ENCODE measurements at places on chromosomes 6 and 20.

DNA sequence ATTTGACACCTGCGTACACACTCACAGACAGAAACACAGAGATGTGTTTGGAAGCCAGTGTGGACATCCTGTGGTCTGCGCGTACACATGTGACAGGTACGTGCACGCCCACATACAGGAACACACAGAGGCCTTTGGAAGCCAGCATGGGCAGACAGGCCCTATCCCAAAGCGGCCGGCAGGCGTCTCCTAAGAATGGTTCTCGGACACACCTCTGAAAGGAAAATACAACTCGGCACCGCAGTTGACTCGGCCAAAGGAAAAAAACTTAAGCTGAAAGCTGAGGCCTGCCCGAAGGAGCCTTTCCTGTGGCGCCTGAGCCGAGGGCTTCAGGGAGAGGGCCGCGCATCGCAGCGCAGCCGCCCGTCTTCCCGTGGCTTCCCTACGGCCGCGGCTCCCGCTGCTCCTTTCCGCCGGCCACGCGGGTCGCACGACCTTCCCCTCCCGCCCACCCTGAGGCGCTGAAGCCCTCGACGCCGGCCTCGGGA, 1.4 kb upstream of the CEP43 start:
- DNase-seq: peak; percentile 47

DNA sequence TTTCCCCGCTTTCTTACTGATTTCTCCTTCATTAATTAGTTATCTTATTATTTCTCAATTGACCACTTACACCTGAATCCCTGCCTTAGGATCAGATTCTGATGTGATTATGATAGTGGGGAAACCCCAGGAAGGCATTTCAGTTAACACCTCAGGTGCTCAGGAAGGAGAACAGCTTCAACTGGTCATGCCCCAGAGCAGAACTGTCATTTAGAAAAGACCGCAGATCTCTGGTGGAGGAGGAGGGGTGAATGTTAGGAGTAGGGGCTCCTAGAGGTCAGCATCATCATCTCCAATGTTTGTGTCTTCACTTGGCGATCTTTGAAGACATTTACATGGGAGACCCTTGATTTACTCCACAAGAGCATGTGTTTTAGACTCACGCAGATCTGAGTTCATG, 44.5 kb downstream of the PROKR2 start:
- DNase-seq: no peak

DNA sequence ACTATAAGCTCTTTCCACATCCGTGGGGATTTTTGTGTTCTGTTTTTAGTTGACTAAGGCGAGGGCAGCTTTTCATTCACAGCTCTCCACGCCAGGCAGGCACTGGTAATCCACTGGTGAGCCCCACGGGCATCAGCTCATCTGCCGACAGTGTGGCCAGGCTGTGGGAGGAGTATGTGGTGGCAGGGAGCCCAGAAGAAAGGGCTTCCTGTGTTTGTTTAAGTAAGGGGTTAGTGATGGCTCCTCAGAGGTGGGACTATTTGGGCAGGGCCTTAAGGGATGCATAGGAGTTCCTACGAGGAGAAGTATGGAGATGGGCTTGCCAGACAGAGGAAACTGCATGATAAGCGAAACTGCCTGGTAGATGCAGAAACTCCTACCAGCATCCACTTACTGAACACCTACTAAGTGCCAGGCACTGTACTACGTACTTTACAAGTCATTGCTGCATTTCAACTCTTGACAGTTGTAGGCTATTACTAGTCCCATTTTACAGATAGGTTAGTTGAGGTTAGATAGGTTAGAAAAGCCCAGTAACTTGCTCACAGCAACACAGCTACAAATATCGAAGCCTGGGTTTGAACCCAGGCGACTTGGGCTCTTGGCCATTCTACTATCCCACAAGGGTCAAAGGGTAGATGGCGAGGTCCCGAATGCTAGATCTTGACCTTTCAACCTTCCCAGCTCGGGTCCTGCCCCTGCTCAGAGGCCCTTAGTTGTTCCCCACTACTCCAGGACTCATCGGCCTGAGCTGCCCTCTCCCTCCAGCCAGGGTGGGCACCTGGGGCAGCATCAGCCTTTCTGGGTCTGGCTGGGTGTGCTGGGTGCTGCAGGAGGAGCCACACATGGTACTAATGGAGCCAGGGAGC, 55.1 kb downstream of the CEBPB start:
- no peak for DNase-seq

DNA sequence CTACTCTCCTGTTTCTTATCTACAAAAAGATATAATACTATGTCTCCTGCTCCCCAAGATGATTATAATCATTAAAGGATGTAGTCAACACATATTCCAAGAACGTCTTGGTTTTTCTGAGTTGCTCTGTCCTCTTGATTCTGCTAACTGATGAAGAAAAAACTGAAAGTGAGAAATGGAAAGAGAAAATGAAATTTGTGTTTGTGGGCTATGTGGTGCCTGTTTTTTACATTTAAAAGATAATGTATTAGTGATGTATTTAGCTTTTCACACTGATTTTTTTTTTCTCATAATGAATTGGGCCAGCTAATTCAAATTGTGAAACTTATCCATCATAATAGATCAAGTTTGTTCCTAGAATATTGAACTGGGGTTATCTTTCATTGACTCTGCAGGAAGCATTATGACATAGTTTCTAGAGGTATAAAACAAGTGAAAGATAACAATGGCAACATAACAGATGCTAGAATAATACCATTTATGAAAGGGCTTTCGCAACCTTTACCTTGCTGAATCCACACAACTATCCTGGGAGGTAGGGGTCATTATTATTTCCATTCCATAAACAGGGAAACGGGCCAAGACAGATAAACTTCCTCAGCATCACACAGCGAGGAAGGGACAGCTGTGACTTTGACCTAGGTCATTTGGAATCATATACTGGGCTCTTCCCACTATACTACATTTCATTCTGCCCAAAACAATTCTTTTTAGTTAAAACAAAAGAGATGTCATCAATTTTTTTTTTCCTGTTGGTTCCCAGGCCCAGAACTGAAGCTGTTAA, 336.7 kb downstream of the GJA1 start:
- no peak for DNase-seq

GRCh38 chr6:134928151-134928900, 21.6 kb downstream of the ALDH8A1 start:
- no peak for DNase-seq

- DNase-seq: peak; percentile 3
These were observed 104.5 kb downstream of the NOL4L start for GRCh38 chr20:32480371-32481241.

DNA sequence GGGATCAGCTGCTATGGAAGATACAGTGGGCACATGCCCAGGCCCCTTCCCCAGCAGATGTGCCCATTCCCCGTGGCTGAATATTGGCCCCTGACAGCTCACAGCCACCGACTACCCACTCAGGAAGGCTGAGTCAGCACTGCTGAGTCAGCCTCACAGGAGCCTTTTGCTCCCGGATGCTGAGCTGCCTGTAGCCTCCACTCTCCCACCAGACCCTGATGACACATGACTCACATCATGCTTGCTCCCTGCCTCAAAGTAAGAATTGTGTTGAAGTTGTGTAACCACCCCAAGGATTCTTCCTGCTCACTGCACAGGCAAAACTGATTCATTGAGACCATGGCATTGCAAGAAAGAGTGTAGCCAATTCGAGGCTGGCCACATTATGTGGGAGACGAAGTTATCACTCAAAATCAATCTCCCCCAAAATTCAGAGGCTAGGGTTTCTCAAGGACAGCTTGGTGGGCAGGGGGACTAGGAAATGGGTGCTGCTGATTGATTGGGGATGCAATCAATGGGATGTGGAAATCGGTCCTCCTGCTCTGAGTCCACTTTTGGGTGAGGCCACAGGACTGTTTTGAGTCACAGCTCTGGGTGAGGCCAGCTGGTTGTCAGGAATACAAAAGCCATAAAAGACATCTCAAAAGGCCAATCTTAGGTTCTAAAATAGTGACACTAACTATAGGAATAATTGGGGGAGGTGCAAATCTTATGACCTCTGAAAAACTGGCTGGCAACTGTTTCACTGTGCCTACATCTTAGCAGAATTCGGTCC, 556.6 kb upstream of the CDH4 start:
- no peak for DNase-seq

- no peak for DNase-seq
These were observed 332.3 kb downstream of the BCKDHB start for GRCh38 chr6:80438772-80439171.

DNA sequence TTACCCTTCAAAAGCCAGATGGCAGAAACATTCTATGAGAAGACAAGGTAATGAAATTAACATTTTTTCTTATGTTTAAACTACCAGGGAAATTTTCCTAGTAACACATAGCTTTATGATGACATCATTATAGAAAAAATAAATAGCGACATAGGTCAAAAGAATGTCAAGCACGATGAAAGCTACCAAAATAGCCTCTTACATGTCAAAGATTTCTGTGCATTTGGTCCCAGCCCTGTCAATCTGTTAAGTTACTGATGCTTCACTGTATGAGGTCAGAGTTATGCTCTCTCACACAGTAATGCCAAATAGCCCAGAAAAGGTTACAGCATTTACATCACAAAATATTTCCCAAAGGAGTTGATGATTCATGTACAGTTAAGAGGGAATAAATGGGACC, 199.8 kb upstream of the DEFB112 start:
- no peak for DNase-seq

- DNase-seq: no peak
These were observed 19.2 kb downstream of the SPTLC3 start for GRCh38 chr20:13028001-13028400.

DNA sequence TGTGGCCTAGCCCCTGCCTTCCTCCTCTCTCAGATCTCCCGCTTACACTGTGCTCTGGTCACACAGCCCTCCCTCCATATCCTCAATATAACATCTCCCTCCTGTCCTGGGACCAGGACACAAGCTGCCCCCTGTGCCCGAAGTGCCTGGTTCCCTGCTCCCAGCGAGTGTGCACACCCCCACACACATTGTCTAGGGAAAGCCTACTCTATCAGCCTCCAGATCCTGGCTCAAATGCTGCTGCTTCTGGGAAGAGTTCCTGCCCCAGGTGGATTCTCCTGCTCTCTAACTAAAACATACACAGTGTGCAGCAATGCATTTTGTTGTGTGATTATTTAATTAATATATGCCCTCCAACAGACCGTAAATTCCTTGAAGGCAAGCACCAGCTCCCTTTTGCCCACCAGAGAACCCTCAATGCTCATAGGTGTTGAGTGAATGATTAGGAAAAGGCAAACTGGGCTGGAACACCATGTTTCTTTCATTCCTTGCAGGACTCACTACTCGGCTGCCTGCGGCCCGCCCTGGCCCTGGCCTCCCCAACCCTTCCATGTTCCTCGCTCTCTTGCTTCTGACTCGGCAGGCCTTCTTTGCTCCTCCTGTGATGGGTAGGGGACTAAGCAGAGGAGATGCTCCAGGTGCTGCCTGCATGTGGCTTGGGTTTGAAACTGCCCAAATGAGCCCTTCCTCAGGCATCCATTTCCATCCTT, 194.6 kb downstream of the ZDHHC14 start:
- DNase-seq: no peak

DNA sequence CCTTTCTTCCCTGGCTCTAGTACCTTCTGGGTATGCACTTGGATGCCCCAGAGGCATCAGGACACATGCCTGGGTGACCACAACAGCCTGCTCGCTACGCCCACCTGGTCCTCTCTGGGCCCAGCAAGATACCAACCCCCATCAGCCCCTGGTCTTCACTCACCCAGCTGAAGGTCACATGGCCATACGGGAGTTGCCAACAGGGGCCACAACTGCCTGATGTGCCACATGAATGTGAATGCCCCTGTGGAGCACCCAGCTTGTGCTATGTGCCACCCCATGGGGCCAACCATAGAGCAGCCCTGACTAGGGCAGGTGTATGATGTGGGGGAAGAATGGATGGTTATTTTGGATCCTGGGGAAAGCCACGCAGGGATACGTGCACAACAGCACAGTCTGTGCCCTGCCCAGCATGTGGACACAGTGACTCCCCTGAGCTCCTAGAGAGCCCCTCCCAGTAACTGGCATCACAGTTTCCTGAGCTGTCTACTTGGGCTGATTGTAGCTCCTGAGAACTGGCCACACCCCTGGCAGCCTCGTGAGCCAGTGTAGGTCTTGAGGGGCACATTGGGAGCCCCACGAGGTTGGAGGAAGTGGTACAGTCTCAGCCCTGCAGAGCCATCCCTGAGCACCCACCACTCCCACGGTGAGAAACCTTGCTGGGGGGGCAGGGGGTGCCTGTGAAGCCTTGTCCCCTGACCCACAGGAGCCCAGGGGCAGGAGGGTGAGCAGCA, 10.5 kb upstream of the PCMTD2 start:
- no peak for DNase-seq

GRCh38 chr20:57618091-57618763, 2.0 kb downstream of the ZBP1 start:
- DNase-seq: no peak

- no peak for DNase-seq
These were observed 57.8 kb downstream of the KIZ start for GRCh38 chr20:21183722-21184121.

GRCh38 chr6:27894839-27895762, 17.1 kb downstream of the OR2B2 start:
- no peak for DNase-seq

DNA sequence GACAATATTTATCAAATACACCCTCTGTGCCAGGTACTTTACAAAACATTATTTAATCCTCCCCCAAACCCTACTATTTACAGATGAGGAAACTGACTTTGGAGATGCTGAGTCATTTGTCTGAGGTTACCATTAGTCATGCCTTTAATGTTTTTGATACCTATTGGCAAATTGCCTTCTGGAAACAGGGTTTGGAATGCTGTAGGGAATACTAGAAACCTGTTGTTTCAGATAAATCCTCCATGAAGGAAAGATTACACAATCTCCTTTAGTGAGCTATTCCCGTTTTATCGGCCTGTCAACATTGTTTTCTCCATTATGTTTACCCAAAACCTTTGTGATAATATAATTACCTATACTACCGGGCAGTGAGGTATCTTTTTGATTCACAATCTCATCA, 93.6 kb upstream of the ADGRF1 start:
- DNase-seq: no peak

DNA sequence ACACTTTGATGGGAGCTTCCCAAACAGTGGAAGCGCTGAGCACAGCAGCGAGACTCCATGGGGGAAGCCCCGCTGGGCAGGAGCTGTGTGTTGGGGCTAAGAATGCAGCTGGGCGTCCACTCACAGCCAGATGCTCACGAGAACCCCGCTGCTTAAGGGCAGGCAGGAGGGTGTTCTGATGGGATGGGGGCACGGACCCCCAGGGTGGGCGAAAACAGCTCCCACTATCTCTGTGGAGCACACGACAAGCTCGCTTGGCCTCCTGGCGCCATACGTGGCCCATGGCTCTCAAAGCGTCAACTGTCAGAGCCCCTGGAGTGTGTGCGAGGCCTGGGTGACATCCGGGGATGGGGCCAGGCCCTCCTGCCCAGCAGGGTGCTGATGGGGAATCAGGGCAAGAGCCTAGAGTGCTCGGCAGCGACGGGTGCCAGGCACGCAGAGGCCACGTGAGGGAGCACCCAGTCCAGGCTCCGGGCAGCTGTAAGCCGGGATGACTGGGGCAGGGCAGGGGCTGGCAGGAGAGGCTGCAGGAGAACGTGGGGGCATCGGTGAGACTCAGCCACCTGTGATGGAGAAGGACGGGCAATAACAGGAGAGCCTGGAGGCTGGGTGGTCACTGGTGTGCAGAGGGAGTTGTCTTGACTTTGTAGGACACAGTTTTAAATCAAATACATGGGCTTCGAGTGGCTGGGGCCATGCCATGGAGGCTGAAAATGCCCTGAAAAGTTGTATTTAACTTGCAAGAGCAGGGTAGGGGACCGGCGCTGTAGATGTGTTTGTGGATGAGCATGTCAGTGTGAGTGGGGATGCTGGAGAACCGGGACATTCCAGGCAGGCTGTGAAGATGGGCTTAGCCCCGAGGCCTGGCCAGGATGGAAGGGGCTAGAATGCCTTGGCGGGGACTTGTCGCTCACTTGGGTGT, 27.3 kb downstream of the PYGB start:
- DNase-seq: peak; percentile 71
